Trophoblast cell (in vitro differentiated cells and primary cell): ENCODE measurements at places on chromosomes 7 and 10.
A peak's percentile ranks its signal among the peaks of the same experiment; 100 is the strongest.

- DNase-seq, result no peak
Measured at GRCh38 chr10:128122931-128123330, 3.3 kb downstream of the MKI67 start.

- no peak for DNase-seq
Measured at GRCh38 chr7:33901199-33901598, 4.1 kb upstream of the BMPER start.

DNA sequence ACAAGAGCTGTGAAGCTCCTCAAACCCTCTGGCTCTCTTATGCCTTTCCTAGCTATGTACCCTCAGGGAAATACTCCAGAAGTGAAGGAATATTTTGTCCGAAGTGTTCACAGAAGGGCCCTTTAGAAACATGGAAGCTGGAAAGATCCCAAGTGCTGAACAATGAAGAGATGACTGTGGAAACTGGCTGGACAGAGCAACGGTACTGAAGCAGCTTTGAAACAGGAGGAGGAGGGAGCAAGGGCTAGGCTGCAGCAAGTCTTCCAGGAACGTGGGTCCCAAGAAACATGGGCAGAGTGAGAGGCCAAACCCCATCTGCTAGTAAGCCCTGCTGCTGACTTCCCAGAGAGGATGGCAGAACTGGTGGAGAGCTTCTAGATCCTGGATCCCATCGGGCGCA is 3.0 kb upstream of the PSAP start:
- DNase-seq, result peak; percentile 39

GRCh38 chr10:127040756-127041155 is 135.5 kb downstream of the DOCK1 start:
- no peak for DNase-seq

GRCh38 chr10:60351191-60351853 is 38.4 kb downstream of the ANK3 start:
- no peak for DNase-seq

GRCh38 chr7:5423976-5424748 is 528 bp upstream of the TNRC18 start:
- DNase-seq, result peak; percentile 99

DNA sequence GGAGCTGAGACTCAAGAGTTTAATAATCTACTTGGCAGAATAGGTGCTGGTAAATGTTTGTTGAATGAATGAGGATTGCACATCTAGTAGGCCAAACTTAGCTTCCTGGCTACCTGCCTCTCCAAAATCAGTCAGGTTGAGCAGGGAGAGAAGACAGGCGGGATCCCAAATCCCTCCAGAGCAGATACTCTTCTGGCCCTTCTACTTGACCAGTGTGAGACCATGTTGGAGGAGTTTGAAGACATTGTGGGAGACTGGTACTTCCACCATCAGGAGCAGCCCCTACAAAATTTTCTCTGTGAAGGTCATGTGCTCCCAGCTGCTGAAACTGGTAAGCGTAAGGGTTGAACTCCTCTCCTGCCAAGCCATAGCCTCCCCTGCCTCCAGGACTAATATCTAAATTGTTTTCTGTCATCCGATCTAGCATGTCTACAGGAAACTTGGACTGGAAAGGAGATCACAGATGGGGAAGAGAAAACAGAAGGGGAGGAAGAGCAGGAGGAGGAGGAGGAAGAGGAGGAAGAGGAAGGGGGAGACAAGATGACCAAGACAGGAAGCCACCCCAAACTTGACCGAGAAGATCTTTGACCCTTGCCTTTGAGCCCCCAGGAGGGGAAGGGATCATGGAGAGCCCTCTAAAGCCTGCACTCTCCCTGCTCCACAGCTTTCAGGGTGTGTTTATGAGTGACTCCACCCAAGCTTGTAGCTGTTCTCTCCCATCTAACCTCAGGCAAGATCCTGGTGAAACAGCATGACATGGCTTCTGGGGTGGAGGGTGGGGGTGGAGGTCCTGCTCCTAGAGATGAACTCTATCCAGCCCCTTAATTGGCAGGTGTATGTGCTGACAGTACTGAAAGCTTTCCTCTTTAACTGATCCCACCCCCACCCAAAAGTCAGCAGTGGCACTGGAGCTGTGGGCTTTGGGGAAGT is 2.2 kb upstream of the MBLAC1 start:
- no peak for DNase-seq

DNA sequence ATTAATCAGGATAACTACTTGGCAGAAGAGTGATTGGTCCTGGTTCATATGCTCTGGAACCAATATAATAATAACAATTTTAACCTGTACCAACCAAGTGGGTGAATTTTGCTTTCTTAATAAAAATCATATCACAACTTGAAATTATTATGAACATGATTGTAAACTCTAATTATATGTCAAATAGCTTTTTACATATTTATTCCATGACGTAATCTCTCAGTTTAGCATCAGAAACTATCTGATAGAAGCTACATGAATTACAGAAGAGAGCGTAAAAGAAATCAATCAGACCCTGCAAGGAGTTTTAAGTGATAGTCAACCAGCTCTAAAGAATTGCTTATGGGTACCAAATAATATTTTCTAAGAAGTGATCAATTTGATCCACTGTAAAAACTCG is 10.1 kb downstream of the GNG11 start:
- DNase-seq, result no peak

GRCh38 chr10:3494131-3494837 is 290.7 kb downstream of the KLF6 start:
- DNase-seq, result peak; percentile 79
